ENCODE measurements at places on chromosomes 12 and 14. TPM values are rescaled to one million over a fixed set of nuclear protein-coding genes. Genes with fewer than 3 reads are reported as not detected.

LIN7A gene
- 1.5 TPM for total RNA-seq

KCNH3 gene
- total RNA-seq, result 0.71 TPM

POU6F1 gene
- total RNA-seq, result 7.2 TPM

TROAP gene
- total RNA-seq, result 62.2 TPM

RPL10L gene
- total RNA-seq, result not detected

TRIM9 gene
- total RNA-seq, result 0.22 TPM

PPP4R4 gene
- 0.59 TPM for total RNA-seq

BCL11B gene
- total RNA-seq, result 95.8 TPM

SERPINA5 gene
- total RNA-seq, result not detected

NGB gene
- total RNA-seq, result not detected

RFX4 gene
- total RNA-seq, result not detected

OR4E2 gene
- total RNA-seq, result not detected

TPH2 gene
- total RNA-seq, result not detected

DCP1B gene
- total RNA-seq, result 16.5 TPM

SLC38A4 gene
- not detected for total RNA-seq

KRT2 gene
- total RNA-seq, result 0.20 TPM

DHRS2 gene
- 2.9 TPM for total RNA-seq

EPYC gene
- not detected for total RNA-seq

SVOP gene
- not detected for total RNA-seq

ALDH1L2 gene
- total RNA-seq, result 1.2 TPM

LRP1-AS gene
- total RNA-seq, result not detected

RHEBL1 gene
- total RNA-seq, result 10.4 TPM

RPS6KL1 gene
- total RNA-seq, result 5.9 TPM

IAPP gene
- not detected for total RNA-seq

FOXM1 gene
- total RNA-seq, result 90.6 TPM

INSM2 gene
- not detected for total RNA-seq

SIX4 gene
- total RNA-seq, result 1.4 TPM

KMT2D gene
- 123 TPM for total RNA-seq

MIP gene
- not detected for total RNA-seq

NFATC4 gene
- total RNA-seq, result not detected

MAP3K9 gene
- total RNA-seq, result 5.0 TPM

PTCSC3 gene
- total RNA-seq, result not detected

GNPTAB gene
- 63.1 TPM for total RNA-seq

NUDT14 gene
- total RNA-seq, result 34.0 TPM

BATF gene
- total RNA-seq, result 149 TPM

EEF1AKMT3 gene
- total RNA-seq, result 4.2 TPM

SPX gene
- total RNA-seq, result 0.95 TPM

HOXC13 gene
- not detected for total RNA-seq

CACNA2D4 gene
- total RNA-seq, result 15.1 TPM
